ENCODE measurements at places on chromosomes 12 and 14.
A peak's percentile ranks its signal among the peaks of the same experiment; 100 is the strongest.

DNA sequence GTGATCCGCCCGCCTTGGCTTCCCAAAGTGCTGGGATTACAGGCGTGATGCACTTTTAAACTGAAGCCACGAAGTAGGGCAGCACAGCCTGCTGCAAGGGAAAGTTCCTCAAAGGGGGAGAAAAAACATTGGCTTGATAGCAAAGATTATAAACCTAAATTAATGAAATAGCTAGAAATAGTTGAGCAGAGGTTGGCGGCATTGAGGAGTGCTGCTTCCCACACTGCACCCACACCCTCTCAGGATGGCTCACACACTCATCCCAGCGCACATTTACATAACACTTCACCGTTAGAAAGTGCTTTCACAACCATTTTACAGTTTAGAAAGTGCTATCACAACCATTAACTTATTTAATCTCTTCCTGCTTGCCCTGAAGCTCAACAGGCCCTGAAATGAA is 44.4 kb upstream of the TCL1A start:
- DNase-seq, result no peak

- no peak for DNase-seq
Measured at GRCh38 chr12:81196595-81196994, 118.7 kb downstream of the ACSS3 start.

GRCh38 chr14:101508948-101509729 is 52.2 kb upstream of the DIO3 start:
- DNase-seq, result no peak

GRCh38 chr14:24843494-24843893 is 206.5 kb downstream of the STXBP6 start:
- no peak for DNase-seq

GRCh38 chr12:2687726-2688125 is 107.0 kb upstream of the FKBP4 start:
- no peak for DNase-seq

GRCh38 chr12:60279221-60279620 is 683.4 kb downstream of the SLC16A7 start:
- no peak for DNase-seq

- no peak for DNase-seq
Measured at GRCh38 chr14:88245321-88245720, 77.7 kb downstream of the KCNK10 start.

DNA sequence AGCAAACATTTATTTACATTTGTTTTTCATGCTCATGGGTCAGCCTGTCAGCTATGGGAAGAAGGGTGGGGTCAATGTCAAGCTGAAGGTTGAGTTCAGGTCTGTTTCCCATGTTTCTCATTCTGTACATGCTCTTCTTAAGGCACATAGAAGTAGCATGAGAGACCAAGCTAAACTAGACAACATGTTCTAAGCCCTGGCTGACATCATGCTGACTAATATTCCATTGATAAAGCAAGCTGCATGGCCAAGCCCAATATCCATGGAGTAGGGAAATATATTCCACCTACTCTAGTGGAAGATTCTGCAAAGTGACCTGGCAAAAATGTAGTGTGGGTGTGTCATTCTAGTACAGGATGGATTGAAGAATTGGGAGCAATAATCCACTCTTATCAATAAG is 44.1 kb downstream of the PLXNC1 start:
- DNase-seq, result no peak

GRCh38 chr12:84696281-84696680 is 216.3 kb downstream of the SLC6A15 start:
- DNase-seq, result no peak

- no peak for DNase-seq
Measured at GRCh38 chr12:89390802-89391673, 38.7 kb upstream of the DUSP6 start.

DNA sequence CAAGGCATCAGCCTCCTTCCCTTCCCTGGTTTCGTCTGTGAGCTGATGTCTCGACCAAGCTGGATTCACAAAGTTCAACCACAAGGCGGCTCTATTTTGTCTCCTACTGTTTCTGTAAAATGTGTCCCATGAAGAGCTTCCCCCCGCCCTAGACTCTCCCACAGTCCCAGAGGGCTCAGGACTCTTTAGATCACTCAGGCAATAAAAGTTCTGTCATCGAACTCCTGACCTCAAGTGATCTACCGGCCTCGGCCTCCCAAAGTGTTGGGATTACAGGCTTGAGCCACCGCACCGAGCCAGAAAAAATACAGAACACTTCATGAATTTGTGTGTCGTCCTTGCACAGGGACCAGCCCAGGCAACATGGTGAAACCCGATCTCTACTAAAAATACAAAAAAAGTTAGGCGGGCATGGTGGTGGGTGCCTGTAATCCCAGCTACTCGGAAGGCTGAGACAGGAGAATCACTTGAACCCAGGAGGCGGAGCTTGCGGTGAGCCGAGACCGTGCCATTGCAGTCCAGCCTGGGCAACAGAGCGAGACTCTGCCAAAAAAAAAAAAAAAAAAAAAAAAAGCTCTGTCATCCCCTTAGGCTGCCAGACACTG is 149.4 kb downstream of the BCL11B start:
- no peak for DNase-seq

GRCh38 chr12:54379398-54380201 is 4.9 kb downstream of the ZNF385A start:
- DNase-seq, result peak; percentile 88

GRCh38 chr12:109764123-109764522 is 50.5 kb downstream of the FAM222A start:
- DNase-seq, result no peak

DNA sequence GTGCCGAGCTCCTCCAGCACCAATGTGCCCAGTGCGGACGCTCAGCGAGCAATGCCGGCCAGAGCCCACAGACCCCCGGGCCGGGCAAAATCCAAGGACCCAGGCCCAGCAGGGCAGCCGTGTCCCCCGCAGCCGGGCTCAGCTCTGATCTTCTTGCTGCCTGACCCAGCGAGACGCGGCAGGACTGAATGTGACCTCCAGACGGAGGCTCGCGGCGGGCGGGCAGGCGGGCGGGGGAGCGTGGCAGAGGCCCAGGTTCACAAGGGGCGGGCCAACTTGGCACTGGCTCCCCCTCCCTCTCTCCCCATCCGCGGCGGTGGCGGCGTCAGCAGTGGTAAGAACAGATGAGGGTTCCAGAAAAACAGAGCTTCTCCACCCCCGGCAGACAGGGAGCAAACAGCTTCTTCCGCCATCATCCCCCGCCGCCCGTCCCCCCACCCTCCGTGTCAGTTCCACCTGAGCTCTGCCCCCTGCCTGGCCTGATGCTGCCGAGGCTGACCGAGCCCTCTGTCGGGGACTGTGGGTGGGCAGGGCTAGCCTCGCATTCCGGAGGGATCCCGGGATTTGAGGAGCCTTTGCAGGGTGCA is 94.3 kb downstream of the RFLNA start:
- peak; percentile 59 for DNase-seq

DNA sequence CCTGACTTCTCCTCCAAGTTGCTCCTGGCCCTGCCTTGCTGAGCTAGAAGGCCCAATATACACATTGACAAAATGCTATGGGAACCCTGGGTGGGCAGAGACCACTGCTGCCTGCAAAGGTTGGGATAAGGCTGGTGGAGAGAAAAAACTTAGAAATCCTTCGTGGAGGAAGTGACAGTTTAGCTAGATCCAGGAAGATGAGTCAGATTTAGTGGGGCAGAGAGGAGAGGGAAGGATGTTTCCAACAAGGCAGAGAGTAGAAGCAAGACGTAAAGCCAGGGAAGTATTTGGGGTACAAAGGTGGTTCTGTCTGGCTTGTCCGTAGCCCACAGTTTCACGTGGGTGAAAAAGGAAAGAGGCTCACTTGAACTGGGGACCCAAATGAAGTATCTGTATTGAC is 69.0 kb upstream of the CLMN start:
- no peak for DNase-seq

DNA sequence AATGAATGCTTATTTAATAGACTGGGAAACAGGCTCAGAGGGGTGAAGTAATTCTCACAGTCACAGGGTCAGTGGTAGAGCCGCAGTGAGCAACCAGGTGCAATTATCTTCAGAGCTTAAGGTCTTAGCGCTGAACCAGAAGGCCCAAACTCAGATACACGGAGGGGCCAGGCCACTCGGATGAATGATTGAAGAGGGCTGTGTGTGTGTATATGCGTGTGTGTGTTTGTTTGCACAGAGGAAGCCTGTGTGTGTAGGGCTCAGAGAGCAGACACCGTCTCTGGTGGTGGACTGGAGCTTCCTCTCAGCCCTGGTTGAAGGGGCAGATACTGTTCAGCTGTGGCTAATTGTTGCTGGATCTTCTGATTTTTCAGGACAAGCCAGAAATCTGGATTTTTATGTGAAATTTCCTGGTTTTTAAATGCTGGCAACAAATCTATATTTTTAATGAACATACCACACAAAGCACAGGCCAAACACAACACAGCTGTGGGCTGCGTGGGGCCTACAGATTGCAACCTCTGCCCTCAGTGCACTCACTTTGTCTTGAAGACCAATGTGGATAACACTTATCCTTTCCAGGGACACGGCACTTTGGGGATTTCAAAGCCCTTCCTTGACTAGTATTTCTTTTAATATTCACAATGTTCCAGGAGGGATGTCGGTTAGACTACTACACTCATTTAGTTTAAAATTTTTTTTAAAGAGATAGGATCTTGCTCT is 94.5 kb upstream of the NRXN3 start:
- DNase-seq, result no peak

DNA sequence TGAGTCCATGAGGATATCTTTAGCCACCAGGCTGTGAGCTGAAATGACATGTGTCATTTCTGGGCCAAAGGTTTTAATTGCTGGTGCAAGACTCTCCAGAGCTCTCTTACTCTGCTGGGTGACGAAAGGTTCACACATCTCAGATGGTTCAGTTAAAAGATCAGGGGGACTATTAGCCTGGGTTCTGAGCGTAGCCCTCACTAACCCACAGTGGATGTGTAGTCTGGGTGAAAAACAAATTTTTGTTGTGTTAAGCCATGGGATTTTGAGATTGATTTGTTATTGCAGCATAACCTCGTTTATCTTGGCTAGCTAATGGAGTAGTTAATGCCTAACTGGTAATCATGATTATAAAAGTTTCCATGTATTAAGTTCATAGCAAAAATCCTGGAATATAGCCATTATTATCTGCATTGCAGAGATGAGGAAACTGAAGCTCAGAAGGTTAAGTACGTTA is 251.5 kb downstream of the RMST start:
- no peak for DNase-seq

GRCh38 chr14:72706485-72706884 is 187.4 kb downstream of the DPF3 start:
- DNase-seq, result no peak

DNA sequence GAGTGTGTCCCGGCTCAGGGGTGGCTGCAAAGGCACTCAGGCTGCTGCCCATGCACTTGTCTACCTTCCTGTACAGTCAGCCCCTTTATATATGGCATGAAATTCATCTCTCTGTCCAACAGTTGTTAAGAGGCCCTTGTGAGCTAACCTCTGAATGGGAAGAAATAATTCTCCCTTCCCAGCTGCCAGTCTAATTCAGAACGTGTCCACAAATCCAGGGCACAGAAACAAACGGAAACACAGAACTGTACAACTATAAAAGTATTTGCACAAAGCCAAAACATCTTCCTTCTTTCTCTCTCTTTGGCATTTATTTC is 849 bp downstream of the KRT5 start:
- DNase-seq, result no peak

- peak; percentile 74 for DNase-seq
Measured at GRCh38 chr12:9742661-9743060, 9.8 kb upstream of the CLECL1 start.

GRCh38 chr12:92561543-92561899 is 141.3 kb upstream of the PLEKHG7 start:
- no peak for DNase-seq

GRCh38 chr14:99699861-99700260 is 15.8 kb downstream of the CYP46A1 start:
- no peak for DNase-seq

GRCh38 chr12:123748161-123748560 is 13.9 kb upstream of the DNAH10 start:
- DNase-seq, result no peak

GRCh38 chr12:81500788-81501187 is 258.4 kb downstream of the PPFIA2 start:
- no peak for DNase-seq

DNA sequence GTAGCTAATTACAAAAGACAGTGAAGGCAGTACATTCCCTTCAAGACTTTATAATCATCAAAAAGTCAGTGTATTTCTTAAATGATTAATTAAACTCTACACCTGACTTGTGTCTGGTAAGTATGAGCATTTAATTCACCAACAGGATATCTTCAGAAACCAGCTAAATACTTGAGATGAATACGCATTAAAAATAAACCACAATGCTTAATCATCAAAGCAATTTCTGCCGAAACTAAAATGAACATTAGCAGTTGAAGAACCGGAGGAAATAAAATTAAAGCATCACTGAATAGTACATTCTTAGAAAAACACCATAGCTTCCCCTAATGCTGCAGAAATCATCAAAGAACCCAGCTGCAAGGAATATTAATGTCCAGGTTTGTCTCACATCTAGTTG is 32.7 kb downstream of the SLC25A21 start:
- no peak for DNase-seq

GRCh38 chr12:75765170-75766059 is 254.0 kb upstream of the KRR1 start:
- no peak for DNase-seq

DNA sequence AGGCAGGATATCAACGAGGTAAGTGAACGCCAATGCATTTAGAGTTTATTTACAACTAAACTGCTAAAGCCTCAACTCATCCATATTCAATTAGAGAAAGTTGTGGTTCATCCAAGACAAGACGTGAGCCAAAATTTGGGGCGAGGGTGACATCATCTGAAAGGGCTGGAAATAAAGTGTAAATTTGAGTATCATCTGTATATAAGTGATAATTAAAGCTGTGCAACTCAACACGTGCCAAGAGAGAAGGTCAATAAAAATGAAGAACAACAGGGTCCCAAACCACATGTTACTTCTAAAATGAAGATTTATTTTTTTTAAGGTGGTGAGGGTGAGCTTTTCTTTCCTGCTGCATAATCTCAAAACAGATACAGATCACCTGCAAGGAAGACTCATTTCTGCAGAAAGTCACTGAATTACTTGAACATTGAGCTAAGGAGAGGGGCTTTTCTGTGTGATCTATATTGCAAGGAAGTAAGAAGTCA is 203.6 kb downstream of the EFCAB11 start:
- no peak for DNase-seq

DNA sequence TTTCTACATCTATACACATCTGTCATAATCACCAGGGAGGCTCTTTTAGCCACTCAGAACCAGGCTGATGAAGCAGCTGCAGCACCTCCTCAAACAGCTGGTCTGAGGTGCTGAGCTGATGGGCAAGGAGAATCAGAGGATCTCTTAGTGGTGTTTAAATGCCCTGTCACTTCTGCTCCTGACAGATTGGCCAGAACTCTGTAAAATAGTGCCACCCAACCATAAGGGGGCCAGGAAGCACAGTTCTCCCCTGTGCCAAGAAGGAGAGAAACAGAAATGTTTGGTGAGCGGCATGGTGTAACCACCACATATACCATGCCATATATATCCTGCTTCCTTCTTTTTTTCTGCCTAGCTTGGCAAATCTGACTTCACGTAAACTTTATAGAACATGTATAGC is 12.8 kb downstream of the SOCS2 start:
- DNase-seq, result no peak

- DNase-seq, result no peak
Measured at GRCh38 chr14:96255501-96256366, at the start of gene BDKRB1. Gene BDKRB1 (plus strand): TSS chr14:96256210. CDS start chr14:96263683, 7,473 bp downstream.

- no peak for DNase-seq
Measured at GRCh38 chr14:55609681-55610080, 29.7 kb downstream of the KTN1 start.

- DNase-seq, result no peak
Measured at GRCh38 chr14:91858536-91859275, 8.6 kb downstream of the TC2N start.
